ENCODE measurements at places on chromosomes 4 and X.

DNA sequence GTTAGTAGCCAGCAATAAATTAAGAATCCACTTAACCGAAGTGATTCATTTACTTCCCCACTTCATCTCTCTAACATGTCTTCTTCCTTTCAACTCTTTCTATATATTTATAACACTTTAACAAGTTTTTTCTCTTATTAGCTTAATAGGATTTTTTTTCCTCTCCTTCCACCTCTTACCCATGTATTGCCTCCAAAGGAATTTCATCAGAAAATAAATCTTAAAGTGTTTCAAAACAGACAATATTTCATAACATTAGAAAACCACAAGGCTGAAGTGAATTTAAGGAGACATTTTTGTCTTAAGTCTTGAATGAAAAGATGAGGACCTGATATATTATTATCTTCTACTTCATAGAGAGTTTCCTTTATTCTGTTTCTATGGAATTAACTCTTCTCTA, 101.5 kb downstream of the PDGFC start:
- DNase-seq: no peak

DNA sequence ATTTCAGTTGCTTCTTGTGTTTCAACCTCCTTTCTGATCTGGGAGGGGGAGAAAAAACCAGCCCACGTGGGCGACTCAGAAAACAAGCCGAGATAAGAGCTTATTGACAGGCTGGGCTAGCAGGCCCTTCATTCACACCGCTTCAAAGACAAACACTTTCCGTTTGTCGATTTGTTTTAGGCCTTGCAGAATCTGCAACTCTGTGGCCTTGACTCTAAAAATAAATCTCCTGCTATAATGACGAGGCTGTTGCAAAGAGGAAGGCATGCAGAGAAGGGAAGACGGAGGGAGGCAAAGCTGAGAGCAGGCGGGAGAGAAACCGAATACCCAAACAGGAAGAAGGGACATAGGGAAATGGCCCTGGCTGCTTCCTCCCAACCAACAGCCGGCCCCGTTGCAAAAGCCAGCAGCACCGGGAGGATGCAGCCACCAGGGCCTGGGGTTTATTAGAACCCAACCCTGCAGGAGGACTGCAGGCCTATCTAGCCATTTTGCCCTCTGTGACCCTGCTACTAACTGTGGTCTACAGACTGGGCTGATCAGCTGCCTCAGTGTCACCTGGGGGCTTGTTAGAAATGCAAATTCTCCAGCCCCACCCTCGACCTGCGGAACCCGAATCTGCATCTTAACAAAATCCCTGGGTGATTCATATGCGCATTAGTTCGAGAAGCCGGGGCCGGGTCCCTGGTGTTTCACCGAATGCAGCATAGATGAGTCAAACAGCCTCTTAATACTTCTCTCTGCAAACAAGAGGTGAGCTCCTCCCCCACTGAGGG, 325.5 kb downstream of the BCOR start:
- peak; percentile 66 for DNase-seq

DNA sequence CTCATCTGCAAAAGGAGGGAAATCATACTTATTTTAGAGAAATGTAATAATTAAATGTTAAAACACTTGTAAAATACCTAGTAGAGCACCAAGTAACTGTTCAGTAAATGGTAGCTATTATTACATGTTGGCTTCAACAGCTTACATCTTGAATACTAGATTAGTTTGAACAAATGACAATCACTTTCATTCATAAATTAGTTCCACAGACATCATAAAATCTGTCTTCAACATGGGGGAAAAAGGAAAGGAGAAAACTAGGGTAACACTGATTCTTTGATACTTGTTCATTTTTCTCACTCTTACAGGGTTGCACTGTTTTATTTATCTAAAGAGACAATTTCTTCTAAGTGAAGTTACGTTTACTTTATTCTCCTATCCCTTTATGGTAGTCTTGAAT, 51.7 kb downstream of the CHM start:
- DNase-seq: no peak

DNA sequence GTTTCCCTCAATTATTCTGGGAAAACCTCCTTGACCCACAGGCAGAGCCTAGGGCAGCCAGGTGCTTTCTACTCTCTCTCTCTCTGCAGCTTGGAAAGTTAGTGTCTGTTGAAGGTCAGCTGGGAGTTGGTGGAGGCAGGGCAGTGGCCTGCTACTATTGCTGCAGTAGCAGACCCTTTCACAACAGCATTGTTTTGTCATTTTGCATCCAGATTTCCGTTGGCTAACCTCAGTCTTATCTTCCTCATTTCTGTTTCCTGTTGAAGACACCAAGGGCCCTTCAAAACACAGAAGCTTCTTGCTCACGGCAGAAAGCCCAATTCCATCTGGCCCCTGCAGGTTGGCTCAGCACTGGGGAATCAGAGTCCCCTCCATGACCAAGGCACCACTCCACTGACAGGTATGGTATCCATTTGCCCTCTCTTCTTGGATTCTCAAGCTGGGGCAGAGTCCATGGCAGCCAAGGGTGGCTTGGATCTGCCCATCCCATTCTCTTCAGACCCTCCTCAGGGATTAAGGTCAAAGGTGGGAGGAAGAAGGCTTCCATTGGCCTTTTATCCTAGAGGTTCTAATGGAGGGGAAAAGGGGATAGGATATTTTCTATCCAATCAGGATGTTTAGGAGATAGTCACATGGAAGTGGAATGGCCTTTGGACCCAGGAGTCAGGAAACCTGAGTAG, 24.6 kb downstream of the VSIG4 start:
- no peak for DNase-seq

DNA sequence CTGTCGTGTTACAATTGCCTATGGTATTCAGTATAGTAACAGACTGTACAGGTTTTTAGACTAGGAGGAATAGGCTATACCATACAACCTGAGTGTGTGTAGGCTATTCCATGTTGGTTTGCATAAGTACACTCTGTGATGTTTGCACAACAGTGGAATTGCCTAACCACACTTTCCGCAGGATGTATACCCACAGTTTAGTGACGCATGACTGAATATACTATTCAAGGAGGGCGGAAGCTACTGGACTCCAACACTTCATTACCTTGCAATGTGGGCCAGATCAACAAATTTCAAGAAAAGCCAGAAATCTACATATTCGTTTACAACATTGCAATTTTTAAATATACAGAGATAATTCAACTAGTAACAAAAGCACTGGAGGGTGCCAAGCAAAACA, 317.2 kb downstream of the PDGFC start:
- DNase-seq: no peak

- DNase-seq: no peak
These were observed 538.6 kb downstream of the ANKRD50 start for GRCh38 chr4:124173912-124174311.

GRCh38 chrX:108126661-108127060, 35.1 kb downstream of the ATG4A start:
- DNase-seq: no peak
